ENCODE measurements at places on chromosomes 6 and 20.

DNA sequence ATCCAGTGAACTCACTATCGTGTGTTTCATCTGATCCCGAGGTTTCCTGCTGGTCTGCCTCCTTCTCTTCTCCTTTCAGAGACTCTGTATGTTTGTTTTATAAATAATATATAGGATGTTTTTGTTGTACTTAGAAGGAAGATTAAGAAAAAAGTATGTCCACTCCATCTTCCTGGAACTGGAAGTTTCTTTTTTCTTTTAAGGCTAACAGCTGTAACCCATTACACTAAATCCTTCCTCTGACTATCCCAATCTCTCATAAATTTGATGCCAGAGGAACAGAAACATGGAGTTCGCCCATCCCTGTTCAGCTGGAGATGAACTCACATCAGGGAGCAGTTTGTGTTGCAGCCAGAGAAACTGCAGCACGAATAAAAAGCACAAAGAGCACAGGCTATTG lies 20.7 kb downstream of the RIPK1 start:
- peak; percentile 24 for DNase-seq

DNA sequence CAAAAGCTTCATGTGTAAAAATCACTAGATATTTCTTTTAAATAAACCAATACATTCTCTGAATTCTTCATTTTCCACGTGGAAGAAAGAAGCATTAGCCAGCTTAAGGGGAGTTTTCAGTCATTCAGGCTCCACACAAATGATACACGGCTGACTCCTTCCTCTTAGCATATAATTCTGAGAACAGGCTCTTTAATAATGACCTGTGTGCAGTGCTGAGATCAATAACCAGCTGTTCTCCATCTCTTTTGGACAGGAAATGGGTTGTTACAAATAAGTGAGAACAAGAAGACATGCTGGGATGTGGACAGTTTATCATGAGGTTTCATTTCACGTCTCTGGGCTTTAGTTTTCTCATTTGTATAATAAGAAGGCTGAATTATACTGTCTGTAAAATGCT lies 146.9 kb upstream of the C6orf118 start:
- no peak for DNase-seq

DNA sequence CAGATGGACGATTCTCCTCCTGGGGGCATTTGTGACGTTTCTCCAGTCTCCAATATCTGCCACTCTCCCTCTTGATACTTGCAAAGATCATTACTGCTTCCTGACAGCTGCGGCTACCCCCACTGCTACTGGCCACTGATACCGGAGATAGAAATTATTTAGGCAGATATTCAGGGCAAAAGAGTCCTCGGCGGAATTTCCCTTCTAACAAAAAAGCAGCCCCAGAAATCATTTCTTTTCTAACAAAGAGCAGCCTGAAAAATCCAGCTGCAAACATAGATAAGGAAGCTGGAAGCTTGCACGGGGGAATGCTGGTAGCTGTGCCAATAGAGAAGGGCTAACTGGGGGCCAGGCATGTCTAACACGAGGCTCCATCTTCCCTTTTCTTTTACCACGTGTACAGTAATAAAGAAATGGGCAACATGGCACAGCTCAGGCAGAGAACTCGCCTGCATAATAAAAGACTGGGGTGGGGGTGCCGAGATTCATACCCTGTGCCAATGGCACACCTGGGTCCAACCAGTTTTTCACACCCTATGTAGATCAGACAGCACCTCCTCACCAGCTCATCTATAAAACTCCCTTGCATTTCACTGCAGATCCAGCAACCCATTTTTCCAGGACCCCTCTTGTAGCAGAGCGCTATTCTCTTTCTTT lies 6.1 kb downstream of the TP53RK start:
- DNase-seq, result no peak

GRCh38 chr20:34058831-34059230 lies 53.2 kb downstream of the EIF2S2 start:
- no peak for DNase-seq

GRCh38 chr6:117549611-117550010 lies 52.7 kb downstream of the GOPC start:
- no peak for DNase-seq

DNA sequence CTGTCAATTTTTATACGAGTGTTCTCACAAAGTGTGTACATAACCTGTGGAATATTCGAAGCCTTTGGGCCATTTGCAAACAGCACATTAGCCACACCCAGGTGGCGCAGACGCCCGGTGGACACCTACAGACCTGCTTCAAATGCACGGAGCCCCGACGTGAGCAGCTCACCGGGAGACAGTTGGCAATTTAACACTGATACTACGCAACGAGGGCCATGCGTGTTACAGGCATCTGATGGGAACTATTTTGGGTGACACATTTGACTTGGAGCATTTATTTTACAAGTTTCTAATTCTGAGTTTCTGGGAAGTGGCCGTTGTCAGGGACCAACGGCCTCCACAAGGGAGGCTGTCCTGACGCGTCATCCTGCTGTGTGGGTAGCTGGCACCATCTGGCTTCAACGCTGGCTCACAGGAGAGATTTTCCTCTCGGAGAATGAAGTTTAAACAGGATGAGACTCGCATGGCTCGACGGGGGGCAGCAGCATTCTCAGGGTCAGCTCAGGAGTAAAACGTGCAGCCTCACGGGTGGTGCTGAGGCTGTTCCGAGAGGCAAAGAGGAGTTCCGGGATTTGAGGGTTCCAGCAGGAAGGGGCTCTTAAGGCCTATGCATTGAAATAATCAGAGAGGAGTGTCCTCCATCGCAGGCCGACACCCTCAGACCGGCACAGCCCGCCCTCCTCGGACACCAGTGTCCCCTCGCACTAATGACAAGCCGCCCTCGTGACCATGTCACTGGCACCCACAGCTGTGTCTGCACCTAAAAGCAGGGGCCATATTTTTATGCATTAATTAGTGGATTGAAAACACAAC lies 207.4 kb downstream of the DLL1 start:
- DNase-seq, result no peak

GRCh38 chr6:55450005-55450404 lies 122.7 kb downstream of the GFRAL start:
- DNase-seq, result no peak

GRCh38 chr6:53792016-53792415 lies 2.8 kb upstream of the LRRC1 start:
- DNase-seq, result no peak

GRCh38 chr6:34608321-34609091 lies 52.4 kb upstream of the SPDEF start:
- no peak for DNase-seq

DNA sequence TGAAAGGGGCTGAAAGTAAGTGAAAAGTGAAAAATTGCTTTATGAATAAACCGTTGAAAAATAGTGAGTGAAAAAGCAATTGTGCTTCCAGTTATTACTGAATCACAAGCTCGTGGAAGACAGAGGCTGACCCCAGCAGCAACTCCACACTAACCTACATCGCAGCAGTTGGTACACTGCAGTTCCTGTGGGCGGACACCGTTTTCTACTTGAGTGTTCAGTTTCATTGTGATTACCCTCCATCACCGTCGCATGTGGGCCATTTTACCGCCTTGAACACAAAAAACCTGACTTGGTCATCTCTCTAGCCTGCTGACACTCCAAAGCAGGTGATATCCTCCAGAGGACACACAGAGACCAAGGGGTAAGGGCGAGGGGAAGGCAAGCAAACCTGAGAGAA lies 28.4 kb downstream of the PRDM1 start:
- no peak for DNase-seq

Data from GM04503 (cell line).